ENCODE measurements at places on chromosomes 1 and 21. TPM values are rescaled to one million over a fixed set of nuclear protein-coding genes. Genes with fewer than 3 reads are reported as not detected.

DNA sequence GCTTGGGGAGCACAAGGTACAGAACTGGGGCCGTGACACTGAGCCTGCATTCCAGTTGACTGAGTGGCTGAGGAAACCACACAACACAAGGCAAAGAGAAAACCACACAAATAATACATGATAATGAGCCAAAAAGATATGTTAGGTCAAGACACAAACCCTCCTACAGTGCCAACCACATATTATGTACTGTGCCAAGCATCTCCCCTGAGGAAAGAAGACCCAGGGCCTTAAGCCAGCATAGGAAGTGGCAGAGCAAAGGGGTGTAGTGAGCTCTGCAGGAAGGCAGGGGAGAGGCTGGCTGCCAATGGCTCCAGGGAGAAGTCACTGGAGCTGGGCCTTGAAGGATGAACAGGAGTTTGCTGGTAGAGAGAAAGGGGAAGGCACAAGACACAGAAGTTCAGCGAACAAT lies 28.2 kb downstream of the CTNNBIP1 start:
- peak overlapping the region; percentile 67 for H3K27ac ChIP-seq
- H3K4me3 ChIP-seq: no peak overlapping the region
- no peaks in the 10 kb centered on the region for H3K27me3 ChIP-seq

DPT gene
- total RNA-seq: 0.11 TPM

DNA sequence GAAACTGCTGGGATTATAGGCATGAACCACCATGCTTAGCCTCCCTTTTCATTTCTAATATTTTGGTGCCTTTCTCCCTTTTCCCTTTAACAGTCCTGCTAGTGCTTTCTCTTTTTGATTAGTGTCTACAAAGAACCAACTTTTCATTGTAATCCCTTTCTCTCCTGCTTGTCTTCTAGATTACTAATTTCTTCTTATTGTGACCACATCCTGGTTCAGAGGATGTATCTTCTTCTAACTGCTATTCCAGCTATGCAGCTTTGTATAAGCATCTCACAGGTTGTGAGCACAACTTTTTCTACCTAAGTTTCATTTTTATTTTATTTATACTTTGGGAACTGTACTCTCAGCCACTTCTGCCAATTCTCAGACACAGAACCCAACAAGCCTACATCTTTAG lies 14.7 kb downstream of the ZNF648 start:
- peaks cover 39% of the 10 kb centered on the region for H3K36me3 ChIP-seq
- DNase-seq: no peak
- no peaks in the 10 kb centered on the region for H3K4me1 ChIP-seq
- no peak overlapping the region for H3K4me3 ChIP-seq

DNA sequence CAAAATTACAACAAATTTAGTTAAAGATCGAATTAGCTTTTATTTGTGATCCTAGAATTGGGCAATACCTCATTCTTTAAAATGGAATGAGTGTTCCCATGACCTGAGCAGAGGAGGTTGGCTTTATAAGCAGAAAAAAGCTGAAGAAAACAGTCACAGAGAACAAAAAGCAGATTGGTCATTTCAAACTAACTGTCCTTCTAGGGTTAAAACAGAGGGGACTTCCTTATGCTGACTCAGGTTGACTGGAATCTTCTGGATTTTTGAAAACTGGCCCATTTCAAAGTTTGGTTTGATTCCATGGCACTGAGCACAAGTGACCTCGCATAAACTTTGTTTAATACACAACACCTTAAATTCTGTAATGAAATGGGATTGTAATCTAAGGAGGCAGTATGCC lies 17.6 kb downstream of the NFASC start:
- DNase-seq: no peak
- H3K4me1 ChIP-seq: peaks cover 21% of the 10 kb centered on the region
- H3K27me3 ChIP-seq: no peaks in the 10 kb centered on the region
- no peaks in the 10 kb centered on the region for H3K36me3 ChIP-seq

GRCh38 chr1:223653015-223653414 lies 12.5 kb downstream of the CAPN8 start:
- peaks cover 21% of the 10 kb centered on the region for H3K4me1 ChIP-seq
- H3K4me3 ChIP-seq: no peak overlapping the region
- no peak for DNase-seq
- peaks cover 3% of the 10 kb centered on the region for H3K36me3 ChIP-seq
- peaks cover 3% of the 10 kb centered on the region for H3K27me3 ChIP-seq

GRCh38 chr1:110346690-110347089 lies 7.5 kb downstream of the RBM15 start:
- DNase-seq: no peak
- peak overlapping the region; percentile 90 for H3K27ac ChIP-seq
- peaks cover 45% of the 10 kb centered on the region for H3K36me3 ChIP-seq
- peak overlapping the region; percentile 46 for H3K4me3 ChIP-seq
- peaks cover 73% of the 10 kb centered on the region for H3K4me1 ChIP-seq

All from WTC11 (cell line).